ENCODE measurements at places on chromosomes 1 and 21. TPM values are rescaled to one million over a fixed set of nuclear protein-coding genes. Genes with fewer than 3 reads are reported as not detected.

The ANXA9 gene
- 17.5 TPM for polyA plus RNA-seq

The ARMH1 gene
- 0.71 TPM for polyA plus RNA-seq

The LPAR3 gene
- polyA plus RNA-seq, result 4.0 TPM

The KDF1 gene
- polyA plus RNA-seq, result 12.7 TPM

The GPR157 gene
- polyA plus RNA-seq, result 15.7 TPM

The WNT9A gene
- polyA plus RNA-seq, result 2.3 TPM

The LORICRIN gene
- not detected for polyA plus RNA-seq

The PKP1 gene
- 282 TPM for polyA plus RNA-seq

The TRIM58 gene
- polyA plus RNA-seq, result not detected

The HSD3B1 gene
- not detected for polyA plus RNA-seq

The TNFRSF4 gene
- polyA plus RNA-seq, result 1.1 TPM

The ATP6V1G3 gene
- not detected for polyA plus RNA-seq

The SYT2 gene
- polyA plus RNA-seq, result 0.01 TPM

The ERG gene
- 2.3 TPM for polyA plus RNA-seq

The ZBTB8A gene
- 1.1 TPM for polyA plus RNA-seq

The GJA5 gene
- polyA plus RNA-seq, result 1.4 TPM

The TEDDM1 gene
- polyA plus RNA-seq, result 0.06 TPM

The OR2T29 gene
- polyA plus RNA-seq, result not detected

The PDE4B gene
- 1.4 TPM for polyA plus RNA-seq

The FNBP1L gene
- polyA plus RNA-seq, result 4.7 TPM

The PDE9A gene
- 1.8 TPM for polyA plus RNA-seq

The ZSWIM5 gene
- polyA plus RNA-seq, result 0.71 TPM

The KRTAP11-1 gene
- polyA plus RNA-seq, result not detected

The COL9A2 gene
- 0.54 TPM for polyA plus RNA-seq

The MORN1 gene
- 3.0 TPM for polyA plus RNA-seq

The MRPL9 gene
- polyA plus RNA-seq, result 49.9 TPM

The MTR gene
- polyA plus RNA-seq, result 3.6 TPM

The TP73 gene
- 6.0 TPM for polyA plus RNA-seq

The TCP10L gene
- polyA plus RNA-seq, result 0.15 TPM
